Activated T-cell treated with anti-CD3 and anti-CD28 coated beads, Interleukin-2, amount 50 U/mL, for 4 hours (primary cell): ENCODE measurements at places on chromosomes 2 and 18. TPM values are rescaled to one million over a fixed set of nuclear protein-coding genes. Genes with fewer than 3 reads are reported as not detected.

- DNase-seq: no peak
Observed at GRCh38 chr2:30472326-30472725, 25.3 kb downstream of the LCLAT1 start.

DNA sequence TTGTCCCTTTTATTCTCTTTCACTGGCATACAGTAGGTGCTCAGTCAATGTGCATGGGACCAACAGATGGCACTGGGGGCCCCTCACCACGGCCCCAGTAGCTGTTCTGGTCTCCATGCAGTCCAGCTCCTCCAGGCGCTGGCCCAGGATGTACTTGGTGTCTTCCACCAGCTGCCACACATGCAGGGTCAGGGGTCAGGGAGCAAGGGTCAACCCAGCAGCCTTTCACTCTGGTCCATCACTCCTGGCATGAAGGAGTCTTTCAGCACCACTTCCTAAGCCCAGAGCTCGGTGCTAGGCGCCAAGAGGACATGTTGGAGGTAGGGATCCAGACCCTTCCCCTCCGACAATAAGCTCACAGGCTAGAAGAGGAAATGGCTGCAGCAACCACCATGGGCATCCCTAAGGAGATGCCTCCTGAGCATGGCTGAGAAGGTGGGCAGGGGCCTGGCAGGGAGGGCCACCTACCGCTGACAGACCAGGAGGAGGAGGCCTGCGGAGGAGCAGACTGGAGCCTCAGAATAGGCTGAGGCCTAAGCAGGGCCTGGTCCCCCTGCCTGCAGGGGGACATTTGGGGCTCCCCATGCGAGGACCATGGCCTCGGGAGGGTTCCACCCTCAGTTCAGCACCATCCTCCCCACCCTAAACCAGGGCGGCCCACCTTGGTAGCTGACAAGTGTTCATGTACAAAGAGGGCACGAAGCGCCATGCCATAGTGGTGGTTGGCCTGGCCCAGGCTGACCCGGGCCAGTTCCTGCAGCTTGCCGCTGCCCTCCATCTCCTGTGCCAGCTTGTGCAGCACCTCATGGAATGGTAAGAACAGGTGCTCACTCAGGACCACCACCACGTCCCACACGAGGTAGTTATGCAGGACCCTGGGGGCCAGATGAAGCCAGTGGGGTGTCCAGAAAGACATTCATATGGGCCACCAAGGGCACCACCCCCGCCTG, 10.2 kb downstream of the ALPG start:
- DNase-seq: no peak

DNA sequence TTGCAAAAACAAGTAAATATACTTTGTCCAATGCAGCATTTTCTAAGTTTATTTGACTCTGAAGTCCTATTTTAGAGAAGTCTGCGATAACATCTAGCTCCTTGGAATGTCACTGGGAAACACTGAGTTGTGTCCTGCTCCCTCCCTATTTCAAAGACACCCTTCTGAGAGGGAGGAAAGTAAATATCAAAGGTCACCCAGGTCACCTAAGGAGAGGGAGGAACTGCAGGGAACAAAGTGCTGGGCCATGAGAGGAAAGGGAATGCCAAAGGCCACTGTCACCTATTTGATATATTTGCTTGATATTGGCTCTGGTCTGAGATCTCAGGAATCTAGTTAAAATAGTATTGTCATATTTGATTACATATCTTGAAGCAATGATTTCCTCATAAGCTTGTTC, 201.3 kb downstream of the GCA start:
- DNase-seq: no peak

- no peak for DNase-seq
Observed at GRCh38 chr2:236809716-236810115, 240.1 kb downstream of the ACKR3 start.

DNA sequence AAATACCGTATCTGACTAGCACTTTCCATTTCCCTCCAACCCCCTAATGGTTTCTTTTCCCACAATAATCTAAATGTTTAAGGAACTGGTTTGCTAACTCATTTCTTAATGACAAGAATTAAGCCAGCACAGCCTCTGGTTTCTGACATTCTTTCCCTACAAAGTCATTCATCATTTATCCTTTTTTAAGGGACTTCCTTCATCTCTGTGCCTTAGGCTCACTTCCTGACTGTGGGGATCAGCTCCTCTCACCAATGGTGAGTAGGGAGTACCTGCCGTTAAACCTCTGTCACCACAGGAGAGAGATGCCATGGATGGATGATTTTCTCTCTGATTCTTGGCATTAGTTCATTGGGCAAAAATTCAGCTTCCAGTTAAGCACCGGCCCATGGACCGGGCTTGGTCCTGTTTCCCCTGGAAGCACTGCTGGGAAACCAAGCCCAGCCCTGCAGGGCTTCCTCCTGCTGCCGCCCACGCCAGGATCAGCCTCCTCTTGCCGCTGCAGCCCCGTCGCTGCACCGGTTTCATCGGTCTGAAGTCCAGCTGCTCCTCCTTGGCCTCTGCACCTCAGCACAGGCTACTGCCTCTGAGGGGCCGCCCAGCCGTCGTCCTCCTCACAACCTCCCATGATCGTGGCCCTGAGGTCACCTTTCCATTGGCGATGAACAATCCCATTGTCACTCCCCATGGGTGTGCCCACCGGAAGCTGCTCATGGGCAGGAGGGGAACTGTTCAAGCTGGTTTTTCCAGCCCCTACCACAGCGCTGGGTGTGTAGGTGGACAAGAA, 64.0 kb upstream of the ZNF516 start:
- DNase-seq: no peak

CRYGD gene
- not detected for total RNA-seq
